Lung microvascular endothelial cell (primary cell): ENCODE measurements at places on chromosomes 4 and X.
A peak's percentile ranks its signal among the peaks of the same experiment; 100 is the strongest.

- DNase-seq = no peak
These were observed 411.4 kb downstream of the IL1RAPL1 start for GRCh38 chrX:28998609-28999135.

GRCh38 chr4:159460371-159460770, 357.5 kb downstream of the RAPGEF2 start:
- no peak for DNase-seq

DNA sequence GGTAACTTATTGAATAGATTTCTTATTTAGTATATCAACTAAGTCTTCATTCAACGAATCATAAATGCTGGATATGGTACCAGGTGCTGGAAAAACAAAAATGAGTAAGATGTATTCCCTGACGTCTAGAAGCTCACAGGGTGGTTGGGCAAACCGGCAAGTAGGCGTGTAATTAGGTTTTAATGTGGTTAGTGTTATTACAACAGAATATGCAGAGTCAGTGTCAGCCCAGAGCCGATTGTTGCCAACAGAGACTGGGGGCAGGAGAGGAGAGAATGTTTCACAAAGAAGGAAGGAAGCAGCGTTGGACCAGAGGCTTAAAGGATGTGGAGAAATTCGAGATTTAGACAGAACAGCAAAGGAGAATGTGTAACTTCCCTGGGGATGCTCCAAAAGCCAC, 111.7 kb downstream of the TENM3 start:
- no peak for DNase-seq

DNA sequence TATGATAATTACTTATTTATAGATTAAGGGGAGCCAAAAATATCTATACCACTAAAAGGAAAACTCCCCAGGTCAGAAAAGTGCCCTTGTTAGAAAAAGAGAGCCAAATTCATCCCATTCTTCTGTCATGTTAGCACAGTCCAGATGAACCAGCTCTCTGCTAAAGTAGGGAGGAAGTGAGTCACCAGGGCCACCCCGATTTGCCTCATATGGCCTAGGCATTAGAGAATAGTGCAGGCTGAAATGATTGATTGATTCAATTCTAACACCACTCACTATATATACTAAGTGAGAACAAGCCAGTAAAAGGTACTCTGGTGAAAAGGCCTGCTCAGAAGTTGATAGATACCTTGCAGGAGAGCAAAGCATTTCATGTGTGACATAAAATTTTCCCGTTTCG, 94.5 kb downstream of the SRPX start:
- DNase-seq = peak; percentile 37

DNA sequence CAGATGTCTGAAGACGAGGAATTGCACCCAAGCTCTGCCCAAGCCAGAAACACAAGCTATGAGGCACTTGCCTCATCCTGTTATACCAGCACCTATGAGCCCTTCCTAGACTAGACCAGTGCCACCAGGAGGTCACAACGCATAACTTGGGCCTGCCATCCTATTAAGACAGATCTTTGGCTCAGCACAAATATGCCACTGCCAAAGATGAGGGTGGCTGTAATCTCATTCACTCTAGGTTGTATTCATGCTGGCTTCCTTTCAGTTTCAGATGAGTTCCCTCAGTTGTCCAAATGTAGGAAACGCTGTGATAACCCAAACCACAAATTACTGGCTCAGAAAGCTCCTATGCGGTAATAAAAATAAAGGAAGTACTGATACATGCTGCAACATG, 76.5 kb upstream of the CITED1 start:
- DNase-seq = peak; percentile 62

DNA sequence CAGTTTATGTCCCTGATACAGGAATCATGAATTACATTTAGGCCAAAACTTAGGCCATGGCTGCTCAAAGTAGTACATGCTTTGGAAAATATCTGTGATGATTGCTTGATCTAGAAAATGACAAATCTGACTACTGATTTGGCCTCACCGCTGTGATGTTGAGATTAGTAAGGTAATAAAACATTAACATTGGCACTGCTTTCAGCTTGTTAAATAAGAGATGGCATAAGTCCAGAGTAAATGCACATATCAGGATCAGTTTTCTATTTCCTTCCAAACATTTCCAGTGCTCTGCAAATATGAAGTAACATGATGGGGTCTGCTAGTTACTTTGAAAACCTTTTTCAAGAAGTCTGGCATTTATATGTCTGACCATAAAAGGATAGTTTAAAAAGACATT, 687.3 kb upstream of the ACTRT1 start:
- DNase-seq = no peak

GRCh38 chr4:67092351-67092750, 453.0 kb downstream of the CENPC start:
- no peak for DNase-seq

DNA sequence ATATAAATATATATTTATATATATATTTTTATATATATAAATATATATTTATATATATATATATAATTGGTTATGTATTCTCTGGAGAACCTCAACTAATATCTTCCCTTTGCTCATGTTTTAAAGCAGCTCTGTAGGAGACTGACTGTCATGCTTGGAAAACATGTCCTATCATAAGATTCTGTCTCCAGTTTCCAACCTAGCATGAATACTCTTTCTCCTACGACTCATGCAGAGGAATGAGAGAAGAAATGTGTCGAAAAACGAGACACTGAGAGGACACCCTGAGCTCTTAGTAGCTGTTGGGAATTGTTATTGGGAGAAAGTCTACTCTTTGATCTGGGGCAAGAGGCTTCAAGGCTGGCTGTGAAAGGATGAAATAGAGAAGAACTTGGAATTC, 166.5 kb upstream of the SLIT2 start:
- no peak for DNase-seq

GRCh38 chrX:125203737-125204578, 115.7 kb upstream of the TEX13C start:
- DNase-seq = no peak

GRCh38 chrX:124488412-124489161, 142.2 kb downstream of the SH2D1A start:
- DNase-seq = no peak

DNA sequence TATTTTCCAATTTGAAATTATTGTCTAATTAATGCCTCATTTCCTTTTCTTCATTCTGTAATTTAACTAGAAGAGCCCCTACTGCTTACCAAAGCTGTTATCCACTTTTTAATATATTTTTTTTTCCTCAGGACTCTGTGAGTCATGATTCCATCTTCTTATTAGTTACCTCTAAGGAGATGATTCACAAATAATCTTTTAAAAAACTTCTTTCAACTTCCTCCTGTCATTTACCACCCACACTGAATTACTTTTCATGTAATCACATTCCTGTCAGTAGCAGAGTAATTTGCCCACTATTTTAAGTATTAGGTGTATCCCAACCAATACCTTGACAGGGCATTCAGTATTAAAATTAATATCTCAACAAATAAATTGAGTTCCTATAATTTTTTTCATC, 470.9 kb upstream of the ADGRL3 start:
- DNase-seq = no peak

GRCh38 chr4:142416121-142416520, 430.0 kb downstream of the INPP4B start:
- peak; percentile 22 for DNase-seq

DNA sequence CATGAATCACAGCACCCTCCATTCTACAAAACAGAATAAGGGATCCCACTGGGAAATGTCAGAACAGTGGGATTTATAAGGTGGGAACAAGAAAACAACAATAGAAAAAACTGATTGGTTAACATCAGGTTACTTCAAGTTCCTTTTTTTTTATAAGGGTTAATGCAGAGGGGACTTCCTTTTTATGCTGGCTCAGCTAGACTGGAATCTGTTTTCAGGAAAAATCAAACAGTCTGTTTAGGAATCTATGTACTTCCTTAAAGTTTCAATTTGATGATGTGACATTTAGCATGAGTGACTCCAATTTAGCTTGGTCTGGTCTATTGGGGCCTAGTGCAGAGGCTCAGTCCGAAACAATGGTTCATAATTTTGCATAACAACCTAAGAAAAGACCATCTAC, 192.9 kb downstream of the ADGRA3 start:
- no peak for DNase-seq
